ENCODE measurements at places on chromosomes 16 and 17.

GRCh38 chr17:74392848-74393247 is 25.5 kb downstream of the GPR142 start:
- no peak for DNase-seq

DNA sequence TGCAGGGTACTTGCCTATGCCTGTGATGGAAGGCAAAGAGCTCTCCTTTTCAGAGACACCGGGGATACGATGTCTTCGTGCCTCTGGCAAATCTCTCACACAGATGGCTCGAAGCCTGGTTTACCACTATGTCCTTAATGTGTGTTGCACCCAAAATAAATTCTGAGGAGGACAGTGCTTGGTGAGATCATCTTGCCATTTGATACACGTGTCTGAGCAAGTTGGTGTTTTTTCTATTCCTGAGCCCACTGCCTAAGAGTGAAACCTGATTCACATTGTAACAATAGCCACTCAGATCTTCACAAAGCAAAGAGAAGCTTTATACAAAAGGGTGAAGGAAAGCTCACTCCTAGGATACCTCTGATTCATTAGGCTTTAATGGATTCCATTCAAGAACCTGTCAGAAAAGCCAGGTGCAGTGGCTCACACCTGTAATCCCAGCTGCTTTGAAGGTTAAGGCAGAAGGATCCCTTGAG is 33.1 kb upstream of the AKAP1 start:
- DNase-seq = no peak

GRCh38 chr16:48047241-48047640 is 108.6 kb downstream of the ABCC12 start:
- no peak for DNase-seq

DNA sequence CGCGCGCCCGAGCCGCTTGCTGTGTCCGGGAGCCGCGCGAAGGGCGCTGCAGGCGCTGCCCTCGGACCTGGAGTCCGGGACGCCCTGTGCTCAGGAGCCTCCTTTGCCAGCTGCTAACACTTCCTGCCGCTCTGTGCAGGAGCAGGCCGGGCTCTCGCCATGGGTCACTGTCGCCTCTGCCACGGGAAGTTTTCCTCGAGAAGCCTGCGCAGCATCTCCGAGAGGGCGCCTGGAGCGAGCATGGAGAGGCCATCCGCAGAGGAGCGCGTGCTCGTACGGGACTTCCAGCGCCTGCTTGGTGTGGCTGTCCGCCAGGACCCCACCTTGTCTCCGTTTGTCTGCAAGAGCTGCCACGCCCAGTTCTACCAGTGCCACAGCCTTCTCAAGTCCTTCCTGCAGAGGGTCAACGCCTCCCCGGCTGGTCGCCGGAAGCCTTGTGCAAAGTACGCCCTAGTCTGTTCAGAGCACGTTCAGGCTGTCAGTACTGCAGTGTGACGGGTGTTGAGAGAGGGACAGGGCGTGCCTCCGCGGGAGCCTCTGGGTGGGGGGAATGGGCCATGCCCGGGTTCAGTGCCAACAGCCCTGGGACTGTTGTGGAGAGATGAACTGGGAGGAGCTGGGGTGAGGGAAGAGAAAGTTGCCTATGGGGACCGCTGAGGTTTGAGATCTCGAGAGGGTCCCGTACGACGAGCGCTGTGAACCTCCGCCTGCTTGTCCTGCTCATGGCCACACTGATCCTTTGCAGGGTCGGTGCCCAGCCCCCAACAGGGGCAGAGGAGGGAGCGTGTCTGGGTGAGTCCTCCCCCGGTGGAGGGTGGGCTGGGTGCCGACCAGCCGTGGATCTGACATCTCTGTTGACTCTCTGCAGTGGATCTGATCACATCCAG is 1.3 kb downstream of the ZNF276 start:
- peak; percentile 84 for DNase-seq

DNA sequence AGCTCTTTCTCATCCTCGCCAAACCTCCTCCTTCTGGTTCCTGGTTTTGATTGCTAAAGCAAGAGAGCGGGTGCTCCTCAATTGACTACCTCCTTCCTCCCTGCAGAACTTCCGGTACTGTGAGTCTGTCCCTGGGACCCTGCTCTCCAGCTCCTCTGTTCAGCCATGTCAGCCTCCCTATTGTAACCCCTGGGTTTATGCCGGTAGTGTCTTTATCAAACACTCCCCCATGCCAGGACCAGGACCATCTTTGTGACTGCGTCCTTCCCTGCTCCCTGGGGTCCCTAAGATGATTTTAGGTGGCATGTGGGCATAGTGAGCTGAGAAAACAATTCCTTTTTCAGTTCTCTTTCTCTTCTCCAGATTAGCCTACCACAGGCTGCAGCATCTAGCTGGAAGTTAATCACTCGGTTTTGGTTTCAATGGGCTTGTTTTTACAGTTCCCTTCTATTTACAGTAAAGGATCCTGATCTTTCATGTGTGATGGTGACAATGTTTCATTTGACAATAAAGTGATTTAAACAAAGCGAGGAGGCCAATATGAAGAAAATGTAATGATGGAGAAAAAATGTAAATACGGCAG is 27.7 kb upstream of the IL21R start:
- DNase-seq = peak; percentile 60

DNA sequence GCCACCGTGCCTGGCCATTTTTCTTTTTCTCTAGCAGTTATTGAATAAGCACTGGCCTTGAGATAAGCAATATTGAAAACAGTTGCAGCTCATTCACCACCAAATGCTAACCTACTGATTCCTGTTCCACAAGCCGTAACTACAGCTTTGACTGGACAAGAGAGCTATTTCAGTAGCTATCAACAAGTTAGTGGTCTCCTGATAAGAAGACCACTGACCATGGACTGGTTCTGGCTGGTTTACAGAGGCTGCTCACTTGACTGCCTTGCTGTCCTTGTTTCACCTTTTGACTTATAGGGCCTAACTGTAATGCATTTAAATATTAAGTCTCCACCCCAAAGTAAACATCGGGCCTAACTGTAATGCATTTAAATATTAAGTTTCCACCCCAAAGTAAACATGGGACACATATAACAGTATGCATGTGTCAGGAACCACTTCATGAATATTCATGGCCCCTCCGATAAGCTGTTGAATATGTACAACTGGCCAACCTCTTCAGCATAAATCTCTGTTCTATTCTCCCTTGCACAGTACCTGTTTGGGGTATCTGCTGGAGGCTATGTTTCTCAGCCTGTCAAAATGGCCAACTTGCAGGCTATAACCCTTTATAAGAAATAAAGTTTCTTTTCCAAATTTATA is 94.1 kb downstream of the USP32 start:
- no peak for DNase-seq

GRCh38 chr16:24146518-24146917 is 109.6 kb upstream of the CACNG3 start:
- no peak for DNase-seq

DNA sequence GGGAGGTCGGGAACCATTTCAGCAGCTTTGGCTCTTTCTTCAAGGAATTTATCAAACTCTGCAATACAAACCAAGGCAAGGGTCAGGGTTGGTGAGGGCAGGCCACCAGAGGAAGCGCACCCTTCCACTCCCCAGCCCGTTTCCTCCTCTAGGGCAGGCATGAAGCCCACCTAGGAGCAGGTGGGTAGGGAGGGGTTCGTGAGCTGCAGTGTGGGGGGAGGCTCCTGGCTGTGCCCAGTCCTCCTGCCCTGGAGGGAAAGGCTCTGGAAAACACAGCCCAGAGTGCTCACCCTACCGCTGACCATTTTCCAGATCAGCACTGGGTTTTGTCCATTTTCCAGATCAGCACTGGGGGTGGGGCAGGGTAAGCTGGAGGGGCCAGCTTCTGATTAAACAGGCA is 10.9 kb upstream of the SREBF1 start:
- no peak for DNase-seq

DNA sequence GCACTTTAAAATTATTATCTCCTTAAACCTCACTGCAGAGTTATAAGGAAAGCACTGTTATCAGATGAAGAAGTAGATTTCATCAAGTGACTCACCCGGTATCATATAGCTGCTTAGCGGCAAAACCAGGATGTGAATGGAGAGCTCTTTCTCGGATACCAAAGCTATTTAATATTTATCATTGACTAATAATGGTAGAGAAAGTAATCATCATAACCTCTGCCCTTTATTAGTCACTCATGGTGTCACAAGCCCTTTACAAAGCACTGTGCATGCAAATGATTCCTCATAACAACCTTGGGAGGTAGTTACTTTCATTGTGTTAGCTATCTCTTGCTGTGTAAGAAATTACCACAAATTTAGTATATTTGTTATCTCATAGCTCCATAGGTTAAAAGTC is 592.9 kb downstream of the MAF start:
- no peak for DNase-seq

GRCh38 chr16:67025210-67025550 is 3.8 kb upstream of the CBFB start:
- DNase-seq = peak; percentile 44

- no peak for DNase-seq
Measured at GRCh38 chr17:66976781-66977201, 12.3 kb downstream of the CACNG4 start.

- DNase-seq = no peak
Measured at GRCh38 chr17:6713130-6713917, at the start of gene SLC13A5. Gene SLC13A5, minus strand, starts transcription at chr17:6713369. Its CDS starts 36 bp downstream, at chr17:6713333.

DNA sequence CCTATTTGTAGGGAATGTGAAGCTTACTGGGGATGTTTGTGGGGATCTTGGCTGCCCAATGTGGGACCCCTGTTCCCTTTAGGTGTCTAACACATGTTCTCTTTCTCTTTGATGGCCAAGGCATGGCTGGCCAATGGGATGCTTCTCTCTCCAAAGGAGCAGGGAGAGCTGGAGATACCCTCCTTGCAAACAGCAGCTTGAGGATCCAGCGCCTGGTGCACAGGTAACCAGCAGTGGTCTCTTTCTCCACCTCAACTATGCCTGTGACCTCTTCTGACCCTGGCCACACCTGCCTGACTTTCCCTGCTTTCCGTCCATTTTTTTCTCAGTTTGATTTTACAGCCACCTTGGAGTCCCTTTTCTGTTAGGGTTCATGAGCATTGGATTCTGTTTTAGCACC is 16.8 kb upstream of the NKD1 start:
- DNase-seq = peak; percentile 17

DNA sequence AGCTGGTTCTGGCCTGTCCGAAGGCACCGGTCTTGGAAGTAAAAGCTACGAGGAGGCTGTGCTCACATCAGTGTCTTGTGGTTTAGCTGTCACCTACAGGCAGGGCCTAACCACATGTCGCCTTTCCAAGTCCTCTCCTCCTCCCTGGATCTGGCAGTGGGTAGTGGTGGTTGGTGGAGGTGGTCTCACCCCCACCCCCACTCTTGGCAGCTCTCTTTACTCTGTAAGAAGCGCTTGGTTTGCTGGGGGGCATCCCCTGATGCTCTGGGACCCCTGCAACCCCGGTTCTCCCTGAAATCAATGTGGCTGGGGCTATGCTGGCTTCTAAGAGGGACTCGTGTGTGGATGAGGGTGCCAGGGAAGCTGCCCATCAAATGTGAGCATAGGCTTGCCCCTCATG is 68.3 kb downstream of the WIPI1 start:
- no peak for DNase-seq

DNA sequence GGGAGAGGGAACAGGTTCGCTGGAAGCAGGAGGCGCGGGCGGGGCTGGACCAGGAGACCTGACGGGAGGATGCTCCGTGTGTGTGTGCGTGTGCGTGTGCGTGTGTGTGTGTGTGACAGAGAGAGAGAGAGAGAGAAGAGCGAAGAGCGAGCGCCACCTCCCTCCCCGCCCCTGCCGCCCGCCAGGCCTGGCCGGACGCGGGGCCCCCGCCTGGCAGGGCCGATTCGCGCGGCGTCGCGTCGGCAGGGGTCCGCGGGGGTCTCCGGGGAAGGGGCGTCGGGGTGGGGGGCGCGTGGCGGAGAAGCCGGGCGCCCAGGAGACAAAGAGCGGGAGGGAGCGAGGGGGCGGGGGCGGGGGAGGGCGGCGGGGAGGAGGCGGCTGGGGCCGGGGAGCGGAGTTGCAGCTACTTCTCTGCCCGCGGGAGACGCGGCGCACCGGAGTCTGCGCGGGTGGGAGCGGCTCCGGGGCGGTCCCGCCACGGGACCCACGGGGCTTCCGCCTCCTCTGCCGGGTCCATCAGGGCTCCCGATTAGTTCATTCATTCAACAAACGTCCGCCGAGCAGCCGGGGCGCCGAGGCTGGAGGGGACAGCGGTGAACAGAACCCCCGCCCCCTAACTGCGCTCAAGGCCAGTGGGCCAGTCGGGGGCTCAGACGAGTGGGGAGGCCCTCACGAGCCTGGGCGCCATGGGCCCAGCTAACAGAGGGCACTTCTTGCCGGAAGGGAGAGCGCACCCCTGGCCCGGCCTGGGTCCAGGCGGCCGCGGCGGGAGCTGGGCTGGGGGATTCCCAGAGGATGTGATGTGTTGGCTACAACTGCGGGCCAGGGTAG is at the start of gene SAMD14:
Gene SAMD14 (minus strand): TSS at position 433 of the 831 bp plus-strand sequence. CDS start 5,201 bp downstream, outside the sequence.
- no peak for DNase-seq
